WERI-Rb-1 (cell line): ENCODE measurements at places on chromosomes 3 and 15.

- no peak for DNase-seq
Observed at GRCh38 chr3:161821591-161821990, 325.0 kb downstream of the OTOL1 start.

- DNase-seq = no peak
Observed at GRCh38 chr3:73045391-73045790, 16.1 kb upstream of the EBLN2 start.

- no peak for DNase-seq
Observed at GRCh38 chr3:108221393-108221792, 831 bp downstream of the IFT57 start.

- no peak for DNase-seq
Observed at GRCh38 chr3:15660055-15660935, 58.8 kb downstream of the BTD start.

GRCh38 chr3:99901200-99901926, 83.7 kb downstream of the CMSS1 start:
- DNase-seq = no peak
